ENCODE measurements at places on chromosomes 12 and 14.

- DNase-seq = no peak
Measured at GRCh38 chr12:23585782-23586163, 363.7 kb downstream of the SOX5 start.

DNA sequence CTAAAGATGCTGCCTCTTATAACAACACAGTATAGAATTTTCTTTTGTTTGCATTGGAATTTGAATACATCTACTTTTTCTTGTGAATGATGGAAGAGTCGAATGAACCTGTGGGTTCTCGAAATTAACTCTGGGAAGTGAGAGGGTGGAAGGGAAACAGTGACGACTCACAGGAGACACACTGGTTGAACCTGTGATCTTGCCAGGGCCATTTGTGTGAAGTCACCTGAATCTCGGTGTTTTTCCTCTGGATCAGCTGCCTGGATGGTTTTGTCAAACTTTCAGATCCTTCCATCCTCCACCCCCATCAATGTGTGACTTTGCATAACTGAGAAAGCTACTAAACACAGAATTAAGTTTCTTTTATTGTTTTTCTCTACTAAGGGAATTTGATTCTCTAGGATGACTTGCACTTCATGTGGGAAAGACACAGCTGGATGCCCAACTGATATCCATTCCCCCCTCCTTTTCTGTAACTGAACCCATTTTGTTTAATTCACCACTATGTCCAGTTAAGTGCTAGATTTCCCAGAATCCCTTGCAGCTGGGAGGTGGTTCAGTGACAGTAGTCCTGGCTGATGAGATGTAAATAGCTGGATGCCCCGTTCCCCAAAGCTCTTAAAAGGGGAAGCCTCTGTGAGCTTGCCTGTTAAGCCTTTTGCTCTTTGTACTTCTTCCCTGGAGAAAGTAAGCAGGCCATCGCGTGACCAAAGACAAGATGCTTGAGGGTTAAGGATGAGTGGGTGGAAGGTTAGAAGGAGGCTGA, 6.3 kb downstream of the PPFIBP1 start:
- DNase-seq = no peak

GRCh38 chr14:59292028-59292427, 103.6 kb downstream of the DAAM1 start:
- no peak for DNase-seq

DNA sequence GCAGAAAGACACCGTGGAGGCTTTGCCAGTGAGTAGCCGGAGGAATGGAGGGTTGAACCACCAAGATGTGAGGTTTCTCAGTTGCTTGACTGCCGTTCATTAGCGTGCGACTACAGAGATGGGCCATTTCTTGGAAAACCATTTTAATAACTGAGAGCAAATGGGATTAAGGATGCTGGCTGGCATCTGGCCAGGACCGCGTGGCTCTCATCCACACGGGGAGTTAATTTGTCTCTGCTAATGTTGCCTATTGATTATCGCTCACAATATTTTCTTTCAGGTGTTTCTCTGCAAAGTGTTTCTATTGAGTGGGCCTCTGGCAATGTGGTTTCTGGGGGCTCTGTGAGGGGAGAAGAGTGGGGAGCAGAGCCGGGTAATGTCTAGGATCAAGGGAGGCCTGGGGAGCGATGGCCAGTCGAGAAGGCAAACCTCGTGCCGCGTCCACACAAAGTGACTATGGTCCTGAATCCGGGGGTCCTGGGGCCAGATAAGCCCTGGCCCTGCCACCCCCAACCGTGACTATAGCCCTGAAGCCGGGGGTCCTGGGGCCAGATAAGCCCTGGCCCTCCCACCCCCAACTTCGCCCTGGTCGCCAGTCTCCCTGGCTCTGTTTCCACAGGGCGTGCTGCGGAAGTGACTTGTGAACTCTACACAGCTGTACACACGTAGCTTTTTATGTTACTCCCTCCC, 110.6 kb downstream of the PRMT8 start:
- DNase-seq = no peak

- DNase-seq = no peak
Measured at GRCh38 chr12:110280392-110280778, 662 bp upstream of the ATP2A2 start.

- DNase-seq = no peak
Measured at GRCh38 chr14:56207626-56208292, 89.5 kb downstream of the PELI2 start.

DNA sequence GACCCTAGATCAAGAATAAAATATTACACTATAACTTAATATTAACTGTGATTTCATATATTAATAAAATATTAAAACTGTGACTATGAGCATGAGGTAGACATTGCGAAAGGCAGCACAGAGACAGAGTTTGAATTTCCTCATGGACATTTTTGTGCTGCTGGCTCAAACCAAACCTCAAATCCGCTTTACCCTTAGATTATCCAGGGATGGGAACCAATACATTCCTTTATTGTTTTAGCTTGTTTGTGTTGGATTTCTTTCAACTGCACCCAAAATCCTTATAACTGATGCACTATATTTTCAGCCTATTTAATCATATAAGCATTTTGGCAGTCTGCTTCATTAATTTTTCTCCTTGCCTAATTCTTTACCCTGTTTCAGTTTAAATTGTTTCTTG, 436.7 kb downstream of the ATP23 start:
- no peak for DNase-seq

DNA sequence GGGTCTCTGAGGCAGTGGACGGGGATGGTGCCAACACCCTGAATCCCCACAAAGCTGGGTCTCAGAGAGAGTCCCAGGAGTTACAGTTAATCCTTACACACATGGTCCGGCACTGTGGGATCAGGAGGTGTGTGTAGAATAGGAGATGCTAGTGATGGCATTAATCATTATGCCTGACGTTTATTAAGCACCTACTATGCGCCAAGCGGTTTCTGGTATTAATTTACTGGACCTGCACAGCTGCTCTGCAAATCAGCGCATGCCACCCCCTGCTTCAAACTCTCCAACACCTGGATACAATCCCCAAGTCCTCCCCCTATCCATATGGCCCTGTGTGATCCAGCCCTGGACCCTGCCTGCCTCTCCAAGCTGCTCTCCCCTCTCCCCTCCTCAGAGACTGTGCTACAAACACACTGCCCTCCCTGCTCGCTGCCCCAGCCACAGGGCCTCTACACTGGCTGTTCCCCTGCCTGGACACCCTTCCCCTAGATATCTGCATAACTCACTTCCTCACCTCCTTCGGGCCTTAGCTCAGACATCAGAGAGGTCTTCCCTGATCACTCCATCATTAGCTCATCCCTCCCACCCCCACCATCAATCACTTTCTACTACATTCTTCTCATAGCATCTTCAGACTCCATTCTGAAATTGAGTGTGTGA, 86.0 kb downstream of the RFLNA start:
- DNase-seq = no peak

DNA sequence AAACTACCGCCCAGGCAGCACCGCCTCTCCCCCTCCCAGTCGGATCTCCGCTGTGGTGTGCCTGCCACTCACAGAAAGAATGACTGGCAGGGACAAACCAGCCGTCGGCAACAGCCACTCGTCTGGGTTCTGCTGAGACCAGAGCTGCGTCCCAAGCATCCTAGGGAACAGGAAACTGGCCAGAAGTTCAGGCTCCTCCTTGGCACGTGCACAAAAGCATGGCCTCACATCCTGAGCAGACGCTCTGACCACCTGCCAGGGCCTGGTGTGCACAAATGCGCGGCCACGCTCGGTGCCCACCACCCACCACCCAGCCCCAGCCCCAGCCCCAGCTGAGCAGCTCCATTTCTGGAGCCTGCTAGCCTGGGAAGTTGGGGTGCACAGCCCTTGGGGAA, 214.8 kb downstream of the DPF3 start:
- DNase-seq = no peak

Measured in right renal cortex interstitium (tissue), 3 donors.